HEK293T (cell line): ENCODE measurements at places on chromosomes 12 and 14.

GRCh38 chr14:34538871-34539406 lies 562 bp downstream of the EAPP start:
- no peak for DNase-seq

DNA sequence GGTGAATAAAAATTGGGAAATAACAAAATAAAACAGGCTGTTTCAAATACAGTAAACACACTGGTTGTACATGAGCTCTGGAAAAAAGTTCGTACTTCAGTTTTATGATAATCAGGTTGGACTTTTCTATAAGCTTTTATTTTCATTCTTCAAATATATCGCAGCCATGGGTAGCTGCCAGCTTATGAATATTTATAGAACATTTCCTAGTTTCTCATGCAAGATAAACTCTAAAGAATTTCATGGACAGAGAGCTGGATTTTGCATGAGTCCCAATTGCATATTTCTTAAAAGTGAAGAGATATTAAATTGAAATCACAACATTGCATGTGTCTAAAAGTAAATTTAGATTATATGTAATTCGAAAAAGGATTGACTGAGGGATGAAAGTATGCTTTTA lies 827.6 kb downstream of the SLC6A15 start:
- DNase-seq: no peak

- no peak for DNase-seq
These were observed 202.7 kb downstream of the FBXL14 start for GRCh38 chr12:1391722-1392121.

GRCh38 chr12:117010693-117011451 lies 88.3 kb downstream of the TESC start:
- DNase-seq: no peak

DNA sequence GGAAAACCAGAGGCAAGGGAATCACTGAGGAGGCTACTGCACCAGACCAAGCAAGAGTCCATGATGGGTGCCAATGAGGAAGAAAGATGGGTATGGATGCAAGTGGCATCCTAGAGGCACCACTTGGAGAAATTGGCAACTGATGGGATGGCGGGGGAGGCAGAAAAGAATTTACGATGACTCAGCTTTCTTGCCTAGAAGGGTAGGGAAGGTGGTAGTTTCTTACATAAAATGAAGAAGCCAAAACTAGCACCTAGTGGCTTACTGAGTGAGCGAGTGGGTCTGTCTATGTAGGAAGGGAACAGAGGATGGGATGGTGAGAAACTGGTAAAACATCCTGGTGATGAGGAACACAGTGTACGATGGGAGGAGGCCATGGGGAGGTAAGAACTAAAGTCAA lies 80.8 kb downstream of the CIT start:
- no peak for DNase-seq

DNA sequence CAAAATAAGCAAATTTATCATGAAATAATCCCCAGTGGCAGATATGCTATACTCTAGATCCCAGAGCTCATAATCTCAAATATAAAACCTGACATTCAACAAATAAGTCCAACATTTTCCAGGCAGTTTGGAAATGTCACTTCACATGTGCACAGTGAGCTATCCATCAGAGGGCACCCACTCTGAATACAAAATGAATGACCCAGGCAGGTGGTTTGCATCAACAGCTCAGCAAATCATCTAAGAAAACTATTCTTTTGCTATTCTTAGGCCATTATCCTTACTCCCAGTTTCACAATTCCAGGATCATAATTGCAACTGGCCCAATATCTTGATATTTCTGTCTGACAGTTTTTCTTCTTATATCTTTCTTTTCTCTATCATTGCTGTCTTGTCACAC lies 38.5 kb downstream of the TRIM9 start:
- DNase-seq: no peak

DNA sequence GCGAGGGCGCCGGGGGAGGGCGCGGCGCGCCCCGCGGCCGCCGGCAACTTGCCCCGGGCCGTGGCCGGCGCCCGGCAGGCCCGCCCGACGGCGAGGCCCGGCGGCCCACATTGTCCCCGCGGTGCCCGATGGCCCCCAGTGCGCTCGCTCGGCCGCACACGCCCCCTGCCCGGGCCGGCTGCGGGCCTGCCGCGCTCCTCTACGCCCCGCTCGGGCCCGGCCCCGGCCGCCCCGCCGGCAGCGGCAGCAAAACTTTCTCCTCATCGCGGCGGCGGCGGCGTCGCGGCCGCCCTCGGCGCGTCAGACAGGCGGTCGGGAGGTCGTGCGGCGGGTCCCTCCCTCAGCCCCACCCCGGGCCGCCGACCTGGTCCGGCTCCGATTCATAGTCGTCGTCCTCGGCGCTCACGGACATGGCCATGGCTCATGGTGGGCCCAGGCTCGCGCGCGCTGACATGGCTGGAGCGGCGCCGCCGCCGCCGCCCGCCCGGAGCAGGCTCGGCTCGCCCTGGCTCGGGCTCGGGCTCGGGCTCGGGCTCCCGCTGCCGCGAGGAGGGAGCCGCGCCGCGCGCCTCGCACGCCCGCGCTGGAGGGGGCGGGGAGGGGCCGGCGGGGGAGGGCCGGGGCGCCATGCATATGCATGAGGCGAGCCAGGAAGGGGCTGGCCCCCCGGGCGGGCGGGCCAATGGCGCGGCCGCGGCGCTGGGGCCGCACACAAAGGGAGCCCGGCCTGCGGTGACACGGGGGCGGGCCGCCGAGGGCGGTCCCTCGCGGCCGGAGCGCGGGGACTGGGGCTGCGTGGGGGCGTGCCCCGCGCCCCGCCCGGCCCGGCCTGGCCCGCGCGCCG lies 67.1 kb downstream of the RNF34 start:
- peak; percentile 96 for DNase-seq

DNA sequence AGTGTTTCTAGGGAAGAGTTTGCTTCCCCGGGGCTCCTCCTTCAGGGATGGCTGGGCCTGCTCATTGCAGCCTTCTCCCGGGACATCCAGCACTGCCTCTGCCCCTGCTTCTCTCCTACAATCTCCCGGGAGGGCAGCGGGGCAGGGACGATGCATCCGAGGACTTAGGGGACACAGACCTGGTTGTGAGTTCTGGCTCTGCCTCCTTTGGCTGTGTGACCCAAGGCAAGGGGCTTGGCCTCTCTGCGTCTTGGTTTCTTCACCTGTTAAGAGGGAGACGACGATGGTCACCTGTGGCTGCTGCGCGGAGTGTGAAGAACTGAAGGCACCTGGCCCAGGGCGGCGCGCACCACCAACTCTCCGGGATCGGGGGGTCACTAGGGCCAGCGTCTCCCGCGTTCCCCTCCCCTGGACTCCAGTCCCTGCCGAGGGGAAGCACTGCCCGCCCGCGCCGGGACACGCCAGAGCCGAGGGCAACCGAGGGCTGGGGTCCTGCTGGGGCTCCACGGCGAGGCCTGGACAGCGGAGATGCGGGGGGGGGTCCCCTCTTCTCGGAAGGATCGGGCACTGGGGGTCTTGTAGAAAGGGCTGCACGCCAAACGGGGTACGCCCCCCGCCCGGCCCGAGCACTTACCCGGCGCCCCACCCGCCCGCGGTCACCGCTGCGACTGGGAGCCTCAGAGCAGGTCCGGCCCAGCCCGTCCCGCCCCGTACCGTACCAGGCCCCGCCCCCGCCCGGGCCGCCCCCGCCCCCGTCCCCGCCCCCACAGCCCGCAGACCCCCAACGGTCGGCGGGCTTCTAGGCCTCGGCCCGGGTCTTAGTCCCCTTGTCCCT lies at the start of gene HVCN1:
Gene HVCN1 (minus strand): TSS at position 670 of the 835 bp plus-strand sequence. CDS start 5,870 bp downstream, outside the sequence.
- no peak for DNase-seq

DNA sequence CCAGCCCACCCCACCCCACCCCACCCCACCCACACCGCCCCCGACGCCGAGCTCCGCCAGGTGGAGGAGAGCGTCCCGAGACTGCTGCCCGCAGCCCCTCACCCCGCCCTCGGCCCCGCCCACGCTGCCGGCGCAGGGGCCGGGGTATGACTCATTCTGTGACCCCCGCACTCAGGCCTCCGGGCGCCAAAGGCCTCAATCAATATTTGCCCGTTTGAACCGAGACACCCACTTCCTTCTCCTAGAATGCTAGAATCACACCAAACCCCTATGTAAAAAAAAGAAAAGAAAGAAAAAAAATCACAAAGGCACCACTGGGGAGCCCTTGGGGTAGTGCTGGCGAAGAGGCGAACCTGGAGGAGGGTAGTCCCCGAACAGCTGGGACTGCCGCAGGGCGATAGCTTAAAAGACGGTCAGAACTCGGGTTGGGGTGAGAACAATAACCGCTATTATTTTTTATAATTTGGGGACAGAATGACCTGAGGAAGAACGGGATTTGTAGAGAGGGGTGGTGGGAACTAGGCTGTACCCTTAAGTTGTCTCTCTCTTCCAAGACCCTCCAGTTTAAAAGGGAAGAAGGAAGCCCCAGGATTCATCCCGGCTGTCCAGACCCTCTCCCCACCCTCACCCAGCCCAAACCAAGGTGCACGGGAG lies 894 bp downstream of the KRT8 start:
- DNase-seq: peak; percentile 68

DNA sequence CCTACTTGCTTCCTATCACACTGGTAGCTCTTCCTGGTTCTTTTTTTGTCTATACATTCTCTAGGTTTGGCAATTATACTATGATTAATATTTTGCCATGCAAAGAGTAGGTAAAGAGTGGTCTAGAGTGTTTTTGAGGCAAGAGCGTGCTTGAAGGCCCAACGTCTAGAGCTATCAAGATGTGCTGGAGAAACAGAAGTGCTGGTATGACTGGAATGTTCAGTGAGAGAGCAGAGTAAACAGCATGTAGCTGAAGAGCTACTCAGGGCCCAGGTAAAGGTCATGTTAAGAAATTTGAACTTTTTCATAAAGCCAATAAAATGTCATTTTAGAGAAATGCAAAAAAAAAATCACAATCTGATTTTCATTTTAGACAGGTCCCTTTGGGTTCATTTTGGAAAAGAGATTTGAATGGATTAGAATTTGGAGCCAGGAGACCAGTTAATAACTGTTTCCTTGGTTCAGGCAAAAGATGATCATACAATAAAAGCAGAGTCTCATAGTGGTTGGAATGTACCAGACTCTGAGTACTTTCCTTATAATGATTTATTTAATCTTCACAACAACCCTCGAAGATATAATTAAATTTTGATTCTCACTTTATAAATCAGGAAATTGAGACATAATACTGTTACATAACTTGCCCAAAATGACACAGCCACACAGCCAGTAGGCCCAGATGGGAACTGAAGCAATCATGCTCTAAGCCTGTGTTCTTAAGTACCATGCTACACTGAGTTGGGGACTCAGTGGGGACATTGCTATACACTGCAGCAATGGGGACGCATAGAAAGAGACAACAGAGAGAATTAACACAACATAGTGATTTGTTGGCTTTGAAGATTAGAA lies 350.1 kb downstream of the NELL2 start:
- no peak for DNase-seq

- no peak for DNase-seq
These were observed 4.6 kb downstream of the KRT82 start for GRCh38 chr12:52401526-52401925.

- DNase-seq: peak; percentile 49
These were observed 20.1 kb downstream of the SPRING1 start for GRCh38 chr12:116717466-116718437.

GRCh38 chr12:124867401-124867930 lies 3.8 kb upstream of the SCARB1 start:
- no peak for DNase-seq

GRCh38 chr12:22283006-22283506 lies 51.5 kb downstream of the ST8SIA1 start:
- no peak for DNase-seq

GRCh38 chr12:67034110-67034879 lies 234.9 kb upstream of the CAND1 start:
- no peak for DNase-seq

DNA sequence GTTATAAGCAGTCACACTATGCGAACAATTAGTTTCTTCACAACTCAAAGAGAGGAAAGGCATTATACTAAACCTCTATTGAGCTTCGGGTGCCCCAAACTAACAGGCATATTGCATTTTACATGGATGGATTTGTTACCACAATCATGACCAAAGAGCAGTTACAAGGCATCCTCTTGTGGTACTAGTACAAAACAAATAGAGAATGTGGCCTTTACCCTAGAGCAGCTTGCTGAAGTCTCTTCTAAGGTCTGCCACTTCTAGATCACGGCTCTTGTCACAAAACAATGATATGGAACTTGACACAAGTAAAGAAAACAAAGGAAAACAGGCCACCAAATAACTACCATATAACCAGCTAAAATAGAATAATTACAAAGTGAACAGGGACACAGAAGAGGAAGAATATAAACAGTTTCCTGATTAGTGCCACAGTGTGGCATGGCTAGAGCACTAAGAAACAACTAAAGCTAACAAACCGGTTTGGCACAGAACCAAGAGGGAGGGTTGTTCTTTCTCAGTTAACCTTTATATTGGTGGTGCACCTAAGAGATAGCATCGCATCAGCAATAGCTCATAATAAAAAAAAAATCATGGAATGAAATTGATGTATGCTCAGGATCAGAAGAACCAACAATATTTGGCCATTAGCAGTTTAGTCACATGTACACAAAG lies 209.7 kb upstream of the ATP2B1 start:
- no peak for DNase-seq

- DNase-seq: no peak
These were observed 21.7 kb downstream of the COA8 start for GRCh38 chr14:103584326-103584915.

DNA sequence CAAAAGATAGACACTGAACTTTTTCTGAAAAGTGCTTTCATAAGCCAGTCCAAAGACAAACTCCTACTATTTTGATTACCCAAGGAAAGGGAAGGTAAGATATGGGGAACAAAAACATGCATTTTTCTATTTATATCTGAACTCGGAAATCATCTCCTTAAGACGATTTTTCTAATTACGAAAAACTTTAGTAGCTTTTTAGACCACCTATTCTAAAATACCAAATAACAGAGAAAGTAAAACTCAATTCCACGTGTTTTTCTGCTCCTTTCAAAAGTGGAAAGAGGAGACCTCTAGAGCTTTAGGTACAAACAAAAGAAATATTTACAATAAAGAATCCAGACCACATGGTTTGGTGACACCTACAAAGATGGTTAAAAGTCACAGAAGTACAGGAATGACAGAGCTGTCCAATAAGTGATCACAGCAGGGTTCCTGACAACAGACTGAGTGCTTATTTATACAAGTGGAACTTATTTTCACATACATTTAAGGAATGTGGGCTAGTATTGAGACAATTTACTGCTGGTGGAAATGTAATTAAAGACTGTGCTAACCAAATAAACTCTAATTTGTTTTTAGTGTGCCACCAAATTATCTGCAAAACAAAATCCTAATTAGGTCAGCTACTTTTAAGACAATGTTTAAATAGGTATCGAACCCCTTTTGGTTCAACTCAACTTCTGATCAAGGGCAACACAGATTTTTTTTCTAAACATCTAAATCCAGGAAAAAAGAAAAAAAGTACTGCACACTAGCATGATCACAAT lies 2.4 kb downstream of the LRIG3 start:
- DNase-seq: no peak

DNA sequence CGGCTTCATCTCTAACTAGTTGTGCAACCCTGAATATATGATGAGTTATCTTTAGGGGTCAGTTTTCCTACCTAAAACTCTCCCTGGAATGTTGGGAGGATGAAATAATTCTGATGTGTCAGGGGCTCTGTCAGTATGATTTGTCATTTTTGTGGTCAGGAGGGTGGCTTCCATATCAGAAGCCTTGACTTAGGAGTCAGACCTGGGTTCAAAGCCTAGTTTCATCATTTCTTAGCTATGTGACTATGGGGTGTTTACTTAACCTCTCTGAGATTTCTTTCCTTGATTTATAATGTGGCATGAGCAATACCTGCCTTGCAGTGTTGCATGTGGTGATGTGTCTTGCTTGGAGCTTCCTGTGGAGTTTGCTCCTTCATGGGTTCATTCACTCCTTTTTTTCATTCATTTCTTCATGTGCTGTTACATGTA lies 146.8 kb downstream of the CHST11 start:
- DNase-seq: no peak

- DNase-seq: no peak
These were observed 36.8 kb downstream of the VDR start for GRCh38 chr12:47868041-47868440.

GRCh38 chr14:87799400-87799799 lies 193.6 kb downstream of the GALC start:
- no peak for DNase-seq
